Ecto neural progenitor cell (in vitro differentiated cells): ENCODE measurements at places on chromosomes 2 and 18.
A peak's percentile ranks its signal among the peaks of the same experiment; 100 is the strongest.

DNA sequence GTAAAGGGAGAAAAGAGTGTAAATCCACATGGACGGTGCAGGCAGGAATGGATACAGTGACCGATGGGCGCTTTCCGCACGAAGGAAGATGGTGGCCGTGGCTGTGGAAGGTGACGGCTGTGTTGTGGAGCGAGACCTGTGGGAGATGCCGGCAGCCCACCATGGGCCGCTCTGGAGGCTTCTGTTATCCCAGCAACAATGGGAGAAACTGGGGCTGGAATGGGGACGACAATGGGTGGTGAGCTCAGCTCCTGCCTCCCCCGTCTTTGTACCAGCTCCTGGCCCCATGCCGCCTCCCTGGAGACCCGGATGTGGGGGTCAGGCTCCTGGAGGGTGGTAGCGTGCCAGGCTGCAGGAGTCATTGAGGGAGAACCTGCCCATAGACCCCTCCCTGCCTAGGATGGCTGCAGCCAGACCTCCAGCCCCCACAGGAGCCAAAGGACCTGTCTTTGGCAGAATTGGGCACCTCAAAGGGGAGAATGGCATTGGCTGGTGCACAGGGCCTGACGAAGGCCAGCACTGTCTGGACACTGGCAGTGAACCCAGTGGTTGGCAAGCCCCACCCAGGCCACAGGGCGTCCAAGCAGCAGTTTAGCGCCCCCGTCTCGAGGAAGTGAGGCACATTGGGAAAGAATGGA lies 72.6 kb downstream of the SLC66A2 start:
- no peak for DNase-seq

DNA sequence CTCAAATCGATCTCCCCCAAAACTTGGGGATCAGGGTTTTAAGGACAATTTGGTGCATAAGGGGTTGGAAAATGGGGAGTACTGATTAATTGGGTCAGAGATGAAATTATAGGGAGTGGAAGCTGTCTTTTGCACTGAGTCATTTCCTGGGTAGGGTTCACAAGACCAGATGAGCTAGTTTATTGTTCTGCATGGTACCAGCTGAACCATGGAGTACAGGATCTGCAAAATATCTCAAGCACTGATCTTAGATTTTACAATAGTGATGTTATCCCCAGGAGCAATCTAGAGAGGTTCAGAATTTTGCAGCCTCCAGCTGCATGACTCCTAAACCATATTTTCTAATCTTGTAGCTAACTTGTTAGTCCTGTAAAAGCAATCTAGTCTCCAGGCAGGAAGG lies 73.1 kb downstream of the CPO start:
- no peak for DNase-seq

DNA sequence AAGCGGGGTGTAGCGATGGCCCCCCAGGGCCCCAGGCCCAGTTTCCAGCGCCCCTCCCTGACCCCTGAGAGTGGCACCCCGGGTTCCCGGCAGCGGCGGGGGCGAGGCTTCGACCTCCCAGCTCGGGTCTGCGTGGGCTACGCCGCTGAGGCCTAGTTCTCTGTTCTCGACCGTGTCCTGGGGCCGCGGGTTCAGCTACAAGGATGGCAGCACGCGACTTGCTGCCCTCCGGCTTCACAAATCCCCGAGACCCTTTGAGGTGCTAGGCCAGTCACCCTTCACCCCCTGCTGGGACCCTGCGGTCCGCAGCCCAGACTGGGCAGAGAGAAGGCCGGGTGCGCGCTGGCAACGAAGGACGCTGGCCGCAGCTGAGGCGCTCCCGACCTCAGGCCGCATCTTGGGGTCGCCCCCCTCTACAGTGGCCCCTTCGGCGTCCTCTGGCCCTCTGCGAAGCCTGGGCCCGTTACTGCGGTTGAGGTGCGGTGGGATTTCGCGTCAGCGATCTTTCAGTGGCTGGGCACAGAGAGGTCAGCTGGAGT lies 1.2 kb downstream of the OTX1 start:
- peak; percentile 58 for DNase-seq

GRCh38 chr2:203534621-203535077 lies 452 bp downstream of the RAPH1 start:
- DNase-seq, result no peak

DNA sequence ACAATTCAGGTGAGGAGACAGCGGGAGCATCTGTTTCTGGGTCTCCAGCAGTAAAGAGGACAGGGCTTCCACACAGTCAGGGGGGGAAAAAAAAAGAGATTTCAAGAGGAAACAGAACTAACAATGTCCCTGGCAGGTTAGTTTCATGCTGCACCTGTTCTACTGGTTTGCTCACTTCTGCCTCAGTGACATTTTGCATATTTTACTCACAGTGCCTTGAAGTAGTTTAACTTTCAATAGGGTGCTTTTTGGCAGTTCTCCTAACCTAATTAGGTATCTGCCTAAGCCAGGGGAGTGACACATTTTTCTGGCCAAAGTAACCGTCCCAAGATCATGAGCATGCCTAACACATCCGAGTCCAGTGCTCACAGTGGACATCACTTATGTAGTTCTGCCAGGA lies 109.0 kb upstream of the ALK start:
- no peak for DNase-seq

- peak; percentile 93 for DNase-seq
Observed at GRCh38 chr2:14632133-14632936, at the start of gene LRATD1. LRATD1 (plus strand) TSS chr2:14632717; CDS start chr2:14633980, 1,263 bp downstream.

DNA sequence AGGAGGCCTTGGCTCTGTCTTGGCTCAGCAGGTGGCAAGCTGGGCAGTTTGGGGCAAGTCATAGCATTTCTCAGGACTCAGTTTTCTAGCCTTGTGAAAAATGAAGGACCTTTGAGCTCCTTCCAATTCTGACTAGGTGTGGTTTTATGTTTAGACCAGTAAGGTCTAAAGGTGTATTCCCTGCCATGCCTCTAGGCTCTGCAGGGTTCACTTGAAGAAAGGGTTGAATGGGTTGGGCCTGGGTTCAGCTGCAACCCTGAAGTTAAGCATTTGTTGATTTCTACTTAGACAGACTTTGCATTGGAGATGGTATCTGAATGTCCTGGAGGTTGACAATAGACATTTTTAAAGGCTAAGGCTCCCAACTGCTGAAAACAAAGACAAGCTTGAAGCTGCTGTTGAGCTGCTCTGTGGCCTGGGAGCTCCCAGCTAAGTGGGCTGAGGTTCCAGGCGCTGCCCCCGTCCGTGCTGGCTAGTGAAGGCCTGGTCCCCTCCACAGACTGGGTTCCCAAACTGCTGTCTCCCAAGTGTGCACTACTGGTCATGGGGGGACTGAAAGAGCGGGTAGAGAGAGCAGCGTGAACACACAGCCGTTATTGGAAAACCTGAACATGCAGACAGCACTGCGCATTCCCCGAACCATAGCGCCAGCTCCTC lies 100.7 kb upstream of the SMAD7 start:
- DNase-seq, result no peak

DNA sequence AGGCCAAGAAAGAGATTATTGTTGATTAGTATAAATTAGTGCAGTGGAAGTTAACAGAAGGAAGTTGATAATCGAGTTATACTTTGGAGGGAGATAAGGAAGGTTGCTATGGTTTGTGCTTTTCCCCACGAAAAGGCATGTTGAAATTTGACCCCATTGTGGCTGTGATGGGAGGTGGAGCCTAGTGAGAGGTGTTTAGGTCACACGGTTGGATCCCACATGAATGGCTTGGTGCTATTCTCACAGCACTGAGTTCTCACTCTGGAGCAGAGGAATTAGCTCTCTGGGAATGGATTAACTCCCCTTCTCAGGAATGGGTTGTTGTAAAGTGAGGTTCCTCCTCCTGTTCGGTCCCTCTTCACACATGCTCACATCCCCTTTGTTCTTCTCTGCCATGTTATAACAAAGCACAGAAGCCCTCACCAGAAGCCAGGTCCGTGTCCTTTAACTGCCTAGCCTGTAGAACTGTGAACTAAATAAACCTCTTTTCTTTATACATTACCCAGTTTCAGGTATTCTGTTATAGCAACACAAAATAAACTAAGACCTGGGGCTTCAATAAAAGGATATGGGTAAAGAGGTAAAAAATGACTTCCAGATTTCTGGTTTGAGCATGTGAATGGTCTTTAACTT lies 21.9 kb downstream of the PIGN start:
- no peak for DNase-seq

DNA sequence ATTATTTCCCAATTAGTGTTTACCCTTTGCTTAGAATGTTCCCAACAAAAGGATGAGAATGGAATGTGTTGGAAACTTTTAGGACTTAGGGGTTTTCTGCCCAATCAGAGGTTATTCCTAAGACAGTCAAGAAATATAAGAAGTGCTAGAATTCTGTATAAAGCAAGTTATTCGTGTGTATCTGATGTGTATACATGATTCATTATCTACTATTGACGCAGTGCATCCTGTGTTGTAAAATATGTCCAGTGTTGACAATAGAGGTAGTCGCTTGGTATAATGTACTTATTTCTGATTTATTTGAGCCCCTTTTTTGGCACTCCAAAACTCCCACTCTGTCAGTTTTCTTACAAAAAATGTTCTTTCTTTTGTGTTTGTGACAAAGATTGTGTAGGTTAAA lies 881 bp downstream of the PIKFYVE start:
- no peak for DNase-seq

- no peak for DNase-seq
Observed at GRCh38 chr18:26708806-26709716, 156.4 kb downstream of the AQP4 start.

GRCh38 chr18:25724121-25724520 lies 366.3 kb downstream of the SS18 start:
- DNase-seq, result no peak
